ENCODE measurements at places on chromosomes 11 and 22.

- DNase-seq, result no peak
Observed at GRCh38 chr11:117176186-117176585, 2.4 kb upstream of the SIDT2 start.

DNA sequence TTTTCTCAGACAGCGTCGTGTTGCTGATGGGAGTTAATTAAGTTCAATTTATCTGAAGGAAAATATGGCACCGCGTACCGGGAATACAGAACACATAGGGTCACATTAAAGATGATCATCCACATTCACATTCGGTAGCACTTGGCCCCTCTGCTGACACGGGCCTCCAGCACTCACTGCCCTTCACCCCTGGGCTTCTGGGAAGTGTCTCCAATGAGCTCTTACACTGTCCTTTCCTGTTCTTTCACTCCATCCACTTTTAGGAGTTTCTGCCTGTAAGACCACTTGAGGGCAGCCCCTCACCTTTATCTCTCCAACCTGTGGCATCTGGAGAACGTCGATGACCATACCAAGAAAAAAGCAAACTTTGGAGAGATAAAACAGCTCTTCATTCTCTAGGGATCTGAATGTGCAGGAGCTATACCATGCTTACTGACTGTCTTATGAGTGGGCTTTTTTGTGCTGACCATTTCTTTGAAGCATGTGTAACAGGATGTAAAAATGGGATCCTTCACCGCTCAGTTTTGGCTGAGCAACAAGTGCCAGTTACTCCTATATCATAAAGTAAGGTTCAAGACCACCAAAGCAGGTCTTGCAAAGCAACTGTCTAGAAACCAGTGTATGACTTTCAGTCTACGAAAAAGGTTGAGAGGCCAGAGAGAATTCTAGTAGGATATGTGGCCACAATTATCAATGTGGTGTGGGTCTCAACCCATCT lies 1.1 kb upstream of the SERGEF start:
- no peak for DNase-seq

GRCh38 chr22:43890901-43891331 lies 897 bp downstream of the PNPLA5 start:
- DNase-seq, result no peak

- no peak for DNase-seq
Observed at GRCh38 chr11:77441426-77441825, 32.5 kb downstream of the PAK1 start.

- no peak for DNase-seq
Observed at GRCh38 chr11:113114705-113115027, 153.4 kb downstream of the NCAM1 start.
